T-cell (primary cell): ENCODE measurements at places on chromosomes 11 and 22.
A peak's percentile ranks its signal among the peaks of the same experiment; 100 is the strongest.

GRCh38 chr11:68654978-68655377, 29.4 kb upstream of the GAL start:
- H3K4me1 ChIP-seq, result no peaks in the 10 kb centered on the region
- H3K36me3 ChIP-seq, result no peaks in the 10 kb centered on the region
- no peaks in the 10 kb centered on the region for H3K27me3 ChIP-seq
- H3K4me3 ChIP-seq, result no peak overlapping the region

- no peaks in the 10 kb centered on the region for H3K36me3 ChIP-seq
- H3K4me3 ChIP-seq, result no peak overlapping the region
- no peak overlapping the region for H3K27ac ChIP-seq
- H3K27me3 ChIP-seq, result no peaks in the 10 kb centered on the region
- DNase-seq, result no peak
Measured at GRCh38 chr11:115330684-115331482, 173.3 kb downstream of the CADM1 start.

GRCh38 chr11:46049325-46049897, 71.8 kb downstream of the PHF21A start:
- DNase-seq, result no peak
- H3K4me1 ChIP-seq, result no peaks in the 10 kb centered on the region
- H3K27me3 ChIP-seq, result no peaks in the 10 kb centered on the region
- no peak overlapping the region for H3K4me3 ChIP-seq

GRCh38 chr22:45413368-45414211, at the start of the genes RIBC2 and SMC1B:
Gene RIBC2 (plus strand): TSS chr22:45413693. CDS start chr22:45413887, 194 bp downstream.
Gene SMC1B (minus strand): TSS chr22:45413599. CDS start chr22:45413567, 32 bp downstream.
- peak within 1 kb of the TSS; percentile 35 for H3K4me3 ChIP-seq
- peak; percentile 68 for DNase-seq
- H3K36me3 ChIP-seq, result no peaks in the 10 kb centered on the region
- H3K4me1 ChIP-seq, result no peaks in the 10 kb centered on the region
- H3K27me3 ChIP-seq, result no peaks in the 10 kb centered on the region
- peak within 1 kb of the TSS; percentile 27 for H3K27ac ChIP-seq

- H3K27me3 ChIP-seq, result no peaks in the 10 kb centered on the region
- no peaks in the 10 kb centered on the region for H3K4me1 ChIP-seq
- H3K4me3 ChIP-seq, result no peak overlapping the region
- peaks cover 8% of the 10 kb centered on the region for H3K36me3 ChIP-seq
- no peak for DNase-seq
Measured at GRCh38 chr22:47168441-47168840, 406.0 kb downstream of the TBC1D22A start.

- no peak overlapping the region for H3K27ac ChIP-seq
- H3K4me1 ChIP-seq, result no peaks in the 10 kb centered on the region
- DNase-seq, result no peak
- no peaks in the 10 kb centered on the region for H3K27me3 ChIP-seq
- H3K36me3 ChIP-seq, result no peaks in the 10 kb centered on the region
Measured at GRCh38 chr11:84045146-84045545, 759.0 kb upstream of the CCDC90B start.

DNA sequence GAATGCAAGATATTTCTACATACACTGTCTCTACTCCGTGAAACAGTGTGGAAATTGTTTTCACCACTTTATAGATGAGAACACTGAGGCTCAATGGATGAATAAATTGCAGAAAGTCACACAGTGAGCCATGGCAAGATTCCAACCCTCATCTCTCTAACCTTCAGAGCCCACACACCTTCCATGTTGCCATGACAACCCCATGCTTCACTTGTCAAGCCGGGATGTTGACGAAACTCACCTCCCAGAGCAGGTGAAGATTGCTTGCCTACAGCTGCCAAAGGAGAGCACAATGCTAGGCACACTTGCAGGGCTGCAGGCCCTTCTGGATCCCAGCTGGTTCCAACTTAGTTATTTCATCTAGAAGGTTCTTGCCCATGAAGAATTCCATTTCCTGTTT, 71.4 kb upstream of the SEZ6L start:
- no peaks in the 10 kb centered on the region for H3K27me3 ChIP-seq
- H3K4me1 ChIP-seq, result no peaks in the 10 kb centered on the region
- no peaks in the 10 kb centered on the region for H3K36me3 ChIP-seq
- H3K4me3 ChIP-seq, result no peak overlapping the region

DNA sequence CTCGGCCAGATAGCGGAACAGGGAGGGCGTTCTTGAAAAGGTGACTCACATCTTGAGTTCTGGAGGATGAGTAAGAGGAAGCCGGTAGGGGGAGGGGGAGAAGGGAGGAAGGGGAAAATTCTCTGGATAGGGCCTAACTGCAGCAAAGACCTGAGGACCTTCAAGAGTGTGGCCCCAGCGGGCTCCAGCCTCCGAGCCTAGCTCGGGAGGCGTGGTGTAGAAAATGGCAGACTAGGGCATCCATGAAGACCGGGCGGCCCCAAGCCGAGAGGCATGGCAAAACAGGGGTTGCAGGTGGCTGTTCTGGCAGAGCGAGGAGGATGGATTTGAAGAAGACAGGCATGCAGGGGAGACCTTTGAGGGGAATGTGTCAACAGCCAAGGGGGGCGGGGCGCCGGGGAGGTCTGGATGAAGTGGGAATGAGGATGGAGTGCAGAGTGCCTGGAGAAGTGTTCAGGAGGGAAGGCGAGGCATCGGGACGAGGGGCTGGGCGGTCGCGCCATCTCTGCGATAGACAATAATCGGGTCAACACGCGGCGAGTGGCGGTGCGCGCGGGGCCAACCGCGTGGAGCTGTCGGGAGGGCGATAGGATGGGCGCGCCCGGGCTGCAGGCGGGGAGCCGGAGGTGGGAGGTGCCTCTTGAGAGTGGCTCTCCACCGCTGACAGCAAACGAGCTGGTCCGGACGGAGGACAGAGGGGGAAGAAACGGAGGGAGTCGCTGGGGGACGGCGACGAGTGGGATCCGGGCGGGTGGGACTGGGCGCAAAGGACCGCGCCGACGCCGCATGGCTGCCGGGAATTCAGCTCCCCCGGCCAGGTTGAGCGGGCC, 40.0 kb upstream of the CREB3L1 start:
- H3K4me3 ChIP-seq, result peak overlapping the region; percentile 58
- H3K4me1 ChIP-seq, result no peaks in the 10 kb centered on the region
- H3K36me3 ChIP-seq, result no peaks in the 10 kb centered on the region
- peaks cover 9% of the 10 kb centered on the region for H3K27me3 ChIP-seq
- no peak overlapping the region for H3K27ac ChIP-seq

DNA sequence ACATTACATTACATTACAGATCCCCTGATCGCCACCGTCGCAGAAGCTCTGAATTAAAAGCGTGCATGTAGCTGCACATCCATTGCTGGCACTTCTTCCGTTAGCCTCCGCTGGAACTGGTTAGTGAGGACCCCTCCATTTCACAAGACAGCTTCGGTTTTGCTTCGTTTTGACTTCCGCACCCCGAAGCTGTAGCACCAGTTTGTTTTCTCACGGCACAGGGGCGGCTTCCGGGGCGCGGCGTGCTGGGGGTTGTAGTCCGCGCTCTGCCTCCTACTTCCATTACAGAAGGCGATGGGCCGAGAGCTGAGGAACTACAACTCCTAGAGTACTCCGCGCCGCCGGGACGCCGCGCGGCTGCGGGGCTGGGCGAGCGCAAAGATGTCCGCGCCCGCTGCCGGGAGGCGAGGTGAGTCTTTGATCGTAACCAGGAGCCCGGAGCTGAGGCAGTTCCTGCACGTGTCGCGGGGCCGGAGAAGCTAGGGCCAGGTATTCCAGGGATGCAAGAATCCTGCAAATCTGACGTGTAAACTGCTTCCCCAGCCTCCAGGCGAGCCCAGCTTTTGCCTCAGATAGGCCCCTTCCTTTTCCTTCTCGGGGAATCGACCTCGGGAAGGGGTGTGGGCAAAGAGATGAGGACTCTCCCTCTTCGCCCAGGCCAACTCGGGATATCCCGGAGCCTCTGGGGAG, at the start of gene PEX26:
Gene PEX26, plus strand, starts transcription at position 352 of the 690 bp plus-strand sequence. CDS start 387 bp downstream, outside the sequence.
- H3K4me3 ChIP-seq, result peak within 1 kb of the TSS; percentile 85
- no peaks in the 10 kb centered on the region for H3K27me3 ChIP-seq
- H3K36me3 ChIP-seq, result no peaks in the 10 kb centered on the region

GRCh38 chr11:3085052-3085451, 27.8 kb upstream of the CARS1 start:
- no peaks in the 10 kb centered on the region for H3K4me1 ChIP-seq
- H3K27ac ChIP-seq, result no peak overlapping the region
- no peak for DNase-seq
- no peak overlapping the region for H3K4me3 ChIP-seq
- H3K36me3 ChIP-seq, result no peaks in the 10 kb centered on the region

DNA sequence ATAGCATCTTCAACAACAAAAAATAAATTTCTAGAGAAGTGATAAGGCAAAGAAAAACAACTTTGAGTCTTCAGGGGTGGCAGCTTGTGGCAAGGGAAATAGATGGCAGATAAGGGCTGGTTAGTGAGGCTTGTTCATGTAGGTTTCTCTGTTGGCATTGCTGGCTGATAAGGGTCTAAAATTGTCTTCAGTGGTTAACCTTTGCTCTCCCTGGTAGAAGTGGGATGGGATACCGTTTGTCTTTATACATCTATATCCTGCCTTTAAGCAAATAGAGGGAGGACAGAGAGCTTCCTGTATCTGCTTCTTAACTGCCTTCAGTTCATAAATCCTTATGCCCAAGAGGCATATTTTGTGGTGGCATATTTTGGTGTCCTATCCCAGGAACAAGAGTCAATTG, 57.1 kb downstream of the TRAF6 start:
- DNase-seq, result no peak
- peaks cover 21% of the 10 kb centered on the region for H3K4me1 ChIP-seq
- H3K4me3 ChIP-seq, result no peak overlapping the region

DNA sequence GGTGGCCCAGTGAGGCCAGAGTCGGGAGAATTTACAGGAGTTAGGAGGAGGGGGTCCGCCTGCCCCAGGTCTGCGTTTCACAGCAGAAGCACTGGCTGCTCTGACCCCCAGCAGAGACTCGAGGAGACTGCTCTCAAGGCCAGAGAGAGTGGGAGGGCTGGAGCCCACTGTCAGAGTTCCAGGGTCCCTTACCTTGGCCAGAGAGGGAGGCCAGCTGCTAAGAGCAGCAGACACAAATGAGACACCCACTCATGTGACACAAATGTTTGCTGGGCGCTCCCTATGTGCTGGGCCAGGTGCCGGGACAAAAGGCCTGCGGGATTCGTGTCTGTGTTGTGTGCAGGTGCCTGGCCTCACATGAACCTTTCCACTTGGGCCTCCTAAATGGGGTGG, 2.8 kb upstream of the TNFRSF13C start:
- no peak for DNase-seq
- no peaks in the 10 kb centered on the region for H3K4me1 ChIP-seq
- H3K27ac ChIP-seq, result no peak overlapping the region
- no peak overlapping the region for H3K4me3 ChIP-seq
- peaks cover 17% of the 10 kb centered on the region for H3K27me3 ChIP-seq
- H3K36me3 ChIP-seq, result no peaks in the 10 kb centered on the region

- DNase-seq, result no peak
- H3K4me1 ChIP-seq, result no peaks in the 10 kb centered on the region
- H3K36me3 ChIP-seq, result peaks cover 15% of the 10 kb centered on the region
- no peaks in the 10 kb centered on the region for H3K27me3 ChIP-seq
- no peak overlapping the region for H3K27ac ChIP-seq
- no peak overlapping the region for H3K4me3 ChIP-seq
Measured at GRCh38 chr11:113806406-113806805, 26.8 kb downstream of the CLDN25 start.

DNA sequence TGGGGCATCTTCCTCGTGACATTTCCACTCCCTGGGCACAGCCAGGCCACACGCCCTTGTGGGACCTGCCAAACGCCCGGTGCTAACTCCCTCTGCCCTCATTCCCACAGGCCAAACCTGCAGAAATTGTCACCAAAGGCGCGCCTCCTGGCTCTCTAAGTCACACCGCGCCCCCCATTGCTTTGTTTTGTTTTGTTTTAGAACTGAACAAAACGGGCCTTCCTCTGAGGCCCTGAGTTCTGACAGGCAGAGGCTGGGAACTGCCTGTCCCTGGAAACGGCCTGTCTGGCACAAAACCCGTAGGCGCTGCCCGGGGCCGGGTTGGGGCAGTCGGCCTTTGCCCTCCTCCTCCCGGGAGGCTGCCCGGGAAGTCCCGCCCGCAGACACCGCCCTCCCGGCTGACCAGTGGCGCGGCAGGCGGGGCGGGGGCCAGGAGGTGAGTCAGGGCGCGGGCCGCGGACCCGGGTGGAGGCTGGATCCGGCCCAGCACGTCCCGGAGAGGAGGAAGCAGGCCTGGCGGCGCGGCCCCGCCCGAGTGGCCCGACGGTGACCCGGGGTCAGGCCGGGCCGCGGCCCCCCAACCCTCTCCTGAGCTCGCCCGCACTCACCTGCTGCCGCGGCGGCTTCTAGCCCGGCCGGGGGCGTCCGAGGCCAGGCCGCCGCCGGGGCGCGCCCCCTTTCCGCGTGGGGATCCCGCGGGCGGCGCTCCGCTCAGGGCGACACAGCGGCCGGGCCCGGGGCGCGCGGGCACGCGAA, 465 bp downstream of the SUN2 start:
- peak overlapping the region; percentile 59 for H3K27ac ChIP-seq
- no peaks in the 10 kb centered on the region for H3K27me3 ChIP-seq
- peak; percentile 52 for DNase-seq
- peaks cover 36% of the 10 kb centered on the region for H3K36me3 ChIP-seq

DNA sequence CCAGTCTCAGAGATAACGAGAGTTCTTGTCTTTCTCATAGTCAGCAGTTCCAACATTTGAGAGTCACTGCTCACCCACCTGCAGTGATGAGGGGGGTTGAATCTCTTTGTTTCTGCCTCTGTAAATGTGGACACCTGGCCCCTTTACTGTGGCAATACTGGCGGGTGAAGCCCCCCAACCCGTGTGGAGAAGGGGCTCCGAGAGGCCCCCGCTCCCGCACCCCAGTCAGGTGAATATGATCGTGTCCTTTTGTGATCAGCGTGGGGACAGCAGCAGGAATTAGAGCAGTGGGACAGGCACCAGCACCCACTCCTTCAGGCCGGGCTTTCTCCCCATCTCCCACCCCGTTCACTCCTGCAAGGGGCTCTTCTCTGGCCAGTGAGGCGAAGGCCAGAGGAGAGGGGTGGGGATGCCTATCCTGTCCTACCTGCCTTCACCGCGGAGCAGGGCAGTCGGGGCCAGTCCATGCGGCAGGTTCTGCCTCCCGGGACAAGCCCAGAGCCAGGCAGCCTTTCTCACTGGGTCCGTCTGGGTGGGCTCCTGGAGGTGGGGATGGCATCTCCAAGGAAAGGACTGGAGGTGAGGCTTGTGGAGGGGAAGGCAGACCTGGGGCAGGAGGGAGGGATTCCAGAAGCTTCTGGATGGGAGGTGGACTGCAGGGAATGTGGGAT, 12.7 kb upstream of the CELSR1 start:
- peaks cover 59% of the 10 kb centered on the region for H3K27me3 ChIP-seq
- no peak for DNase-seq
- H3K4me1 ChIP-seq, result no peaks in the 10 kb centered on the region
- H3K36me3 ChIP-seq, result no peaks in the 10 kb centered on the region

- no peaks in the 10 kb centered on the region for H3K36me3 ChIP-seq
- H3K4me1 ChIP-seq, result no peaks in the 10 kb centered on the region
- H3K4me3 ChIP-seq, result no peak overlapping the region
- H3K27me3 ChIP-seq, result peaks cover 13% of the 10 kb centered on the region
Measured at GRCh38 chr11:68968306-68969250, 12.2 kb downstream of the MRGPRD start.
